HEK293T (cell line): ENCODE measurements at places on chromosomes 1 and 21.

DNA sequence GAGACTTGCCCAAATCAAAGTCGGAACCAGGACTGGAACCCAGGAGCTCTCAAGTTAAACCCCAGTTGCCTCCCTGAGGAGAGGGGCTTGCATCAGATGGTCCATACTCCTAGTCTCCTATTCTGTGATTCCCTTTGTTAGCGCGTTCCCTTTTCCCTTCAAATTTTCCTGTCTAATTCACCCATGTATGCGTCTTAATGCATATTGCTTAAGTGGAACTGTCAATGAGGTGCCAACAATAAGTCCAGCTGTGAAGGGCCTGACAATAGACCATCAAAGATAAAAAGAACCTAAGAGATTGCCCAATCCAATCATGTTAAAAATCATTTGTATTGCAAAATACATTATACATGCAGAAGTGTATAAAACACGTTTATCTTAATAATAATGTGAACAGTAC, 634 bp upstream of the SPATA6 start:
- no peak for DNase-seq

DNA sequence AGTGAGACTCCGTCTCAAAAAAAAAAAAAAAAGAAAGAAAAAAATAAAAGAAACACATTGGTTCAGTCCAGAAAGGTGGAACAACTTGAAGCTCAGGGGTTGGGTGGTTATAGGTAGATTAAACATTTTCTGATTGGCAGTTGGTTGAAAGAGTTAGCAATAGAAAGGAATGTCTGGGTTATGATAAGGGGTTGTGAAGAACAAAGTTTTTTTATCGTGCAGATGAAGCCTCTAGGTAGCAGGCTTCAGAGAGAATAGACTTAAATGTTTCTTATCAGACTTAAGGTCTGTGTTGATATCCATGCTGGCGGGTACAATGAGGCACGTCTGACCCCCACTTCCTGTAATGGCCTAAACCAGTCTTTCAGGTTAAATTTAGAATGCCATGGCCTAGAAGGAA, 45.0 kb upstream of the PDE9A start:
- DNase-seq: no peak

- DNase-seq: peak; percentile 90
Measured at GRCh38 chr1:150560576-150561253, 11.5 kb downstream of the ADAMTSL4 start.

- DNase-seq: no peak
Measured at GRCh38 chr21:45087022-45087823, 12.8 kb downstream of the ADARB1 start.

DNA sequence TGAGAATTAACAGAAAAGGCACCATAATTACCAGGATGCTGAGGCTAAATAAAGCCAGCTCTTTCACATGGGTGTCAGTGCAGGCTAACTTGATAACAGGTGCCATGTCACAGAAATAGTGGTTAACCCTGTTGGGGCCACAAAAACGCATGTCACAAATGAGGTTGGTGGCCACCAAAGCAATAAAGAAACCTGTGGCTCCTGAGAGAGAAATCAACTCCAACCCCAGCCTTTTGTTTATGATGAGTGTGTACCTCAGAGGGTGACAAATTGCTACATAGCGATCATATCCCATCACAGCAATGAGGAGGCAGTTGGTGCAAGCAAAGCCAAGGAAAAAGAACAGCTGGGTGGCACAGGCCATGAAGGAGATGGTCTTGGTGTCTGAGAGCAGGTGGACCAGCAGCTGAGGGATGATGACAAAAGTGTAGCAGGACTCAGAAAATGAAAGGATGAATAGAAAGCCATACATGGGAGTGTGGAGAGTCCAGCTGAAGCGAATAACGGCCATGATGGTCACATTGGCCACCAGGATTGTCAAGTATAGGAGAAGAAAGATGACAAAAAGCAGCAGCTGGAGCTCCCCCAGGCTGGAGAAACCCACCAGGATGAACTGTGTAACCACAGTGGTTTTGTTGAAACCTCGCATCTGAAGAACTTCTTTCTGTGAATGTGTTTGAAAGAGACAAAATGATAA, at the start of gene OR10T2:
TSS of gene OR10T2 (minus strand) at position 649 of the 697 bp plus-strand sequence. CDS start at position 649, 0 bp downstream.
- no peak for DNase-seq

GRCh38 chr1:216983823-216984222, 260.6 kb upstream of the ESRRG start:
- no peak for DNase-seq

GRCh38 chr1:2277741-2278488, 49.8 kb downstream of the SKI start:
- DNase-seq: no peak

GRCh38 chr1:22105611-22106207, 37.2 kb downstream of the WNT4 start:
- peak; percentile 65 for DNase-seq

DNA sequence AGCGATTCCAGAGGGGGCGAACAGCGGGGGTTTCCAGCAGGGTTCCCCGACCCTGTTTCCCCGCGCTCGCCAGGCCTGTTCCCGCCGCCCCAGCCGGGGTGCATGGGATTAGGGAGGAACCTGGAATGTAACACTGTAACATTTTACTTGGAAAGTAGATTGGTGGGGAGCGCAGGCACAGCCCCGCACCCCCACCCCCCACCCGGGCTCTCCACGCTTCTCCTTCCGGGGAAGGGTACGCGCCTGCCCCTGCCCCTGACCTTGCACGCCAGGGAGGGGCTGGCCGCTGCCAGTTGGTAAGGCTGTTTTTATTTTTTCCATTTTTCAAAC, 427 bp downstream of the FAM3B start:
- DNase-seq: no peak

GRCh38 chr1:154353460-154353904, 28.2 kb downstream of the ATP8B2 start:
- peak; percentile 41 for DNase-seq

DNA sequence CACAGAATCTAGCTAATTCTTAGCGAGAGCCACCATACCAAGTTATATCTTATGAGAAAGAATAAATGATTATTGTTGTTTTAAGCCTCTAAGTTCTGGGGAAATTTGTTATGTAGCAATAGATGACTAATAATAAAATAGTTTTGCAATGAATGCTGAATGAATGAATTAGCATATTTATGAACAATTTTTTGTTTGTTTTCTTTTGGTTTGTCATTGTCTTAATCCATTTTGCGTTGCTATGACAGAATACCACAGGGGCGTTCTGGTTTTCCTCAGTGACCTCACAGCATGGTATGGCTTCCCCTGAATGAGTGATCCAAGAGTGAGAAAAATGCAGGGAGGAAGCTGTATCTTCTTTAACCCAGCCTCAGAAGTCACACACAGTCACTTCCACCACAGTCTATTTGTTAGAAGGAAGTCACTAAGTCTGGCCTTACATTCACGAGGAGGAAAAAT, 53.8 kb upstream of the HPDL start:
- no peak for DNase-seq

DNA sequence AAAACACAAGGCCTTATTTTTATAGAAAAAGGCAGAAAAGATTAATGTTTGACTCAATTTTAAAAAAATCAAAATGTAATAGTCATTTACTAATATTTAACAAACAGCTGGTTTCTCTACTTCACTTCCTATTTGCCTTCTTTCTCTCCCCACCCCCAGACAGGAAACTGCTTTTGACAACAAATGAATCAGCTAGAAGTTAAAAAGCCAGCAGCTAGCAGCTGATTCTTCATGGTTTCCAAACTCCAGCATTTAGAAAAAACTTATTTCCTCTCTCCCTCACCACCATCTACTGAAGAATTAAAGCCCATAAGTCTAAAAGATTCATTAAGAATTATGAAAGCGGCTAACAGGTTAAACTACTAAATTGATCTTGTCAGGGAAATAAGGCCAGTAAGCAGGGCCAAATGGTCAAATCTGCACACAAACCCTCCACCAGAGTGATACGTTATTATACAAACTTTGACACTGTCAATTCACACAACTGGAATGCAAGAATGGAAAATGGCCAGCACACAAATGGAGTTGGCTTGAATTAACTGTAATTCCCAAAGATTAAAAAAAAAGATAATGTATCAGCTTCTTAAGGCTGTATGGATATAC, 4.0 kb downstream of the WDR26 start:
- no peak for DNase-seq

DNA sequence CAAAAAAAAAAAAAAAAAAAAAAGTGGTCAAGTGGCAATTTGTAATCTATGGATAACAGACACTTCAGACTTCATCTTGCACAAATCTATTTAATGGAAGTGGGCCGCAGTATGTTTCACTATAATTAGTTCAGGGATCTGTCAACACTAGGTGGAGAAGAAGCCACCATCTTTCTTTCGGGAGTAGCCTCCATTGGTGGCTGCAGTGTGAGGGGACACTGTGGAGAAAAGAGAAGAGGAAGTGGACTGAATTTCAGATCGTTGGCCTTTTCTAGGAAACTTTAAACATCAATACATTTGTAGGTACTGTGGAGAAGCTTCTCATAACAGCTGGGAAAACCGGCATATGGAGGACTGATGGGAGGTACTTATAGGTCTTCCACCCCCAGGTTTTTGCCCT, 8.0 kb upstream of the ELAPOR1 start:
- no peak for DNase-seq

DNA sequence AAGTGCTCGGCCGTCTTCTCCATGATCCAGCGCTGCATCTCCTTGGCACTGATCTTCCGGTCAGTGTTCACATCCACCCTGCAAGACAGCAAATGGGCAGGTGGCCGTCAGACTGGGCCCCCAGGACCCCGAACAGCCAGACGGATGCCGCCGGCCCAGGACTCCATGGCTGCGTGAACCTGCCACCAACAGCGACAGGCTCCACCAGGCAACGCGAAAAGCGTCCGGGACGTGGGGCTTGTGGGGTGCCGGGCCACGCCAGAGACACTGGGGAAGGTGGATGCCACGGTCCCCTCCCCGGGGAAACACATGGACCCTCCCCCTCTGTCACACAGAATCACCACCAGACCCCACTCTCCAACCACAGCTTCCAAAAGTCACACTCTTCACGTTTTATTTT, 7.9 kb downstream of the SDF4 start:
- DNase-seq: no peak

DNA sequence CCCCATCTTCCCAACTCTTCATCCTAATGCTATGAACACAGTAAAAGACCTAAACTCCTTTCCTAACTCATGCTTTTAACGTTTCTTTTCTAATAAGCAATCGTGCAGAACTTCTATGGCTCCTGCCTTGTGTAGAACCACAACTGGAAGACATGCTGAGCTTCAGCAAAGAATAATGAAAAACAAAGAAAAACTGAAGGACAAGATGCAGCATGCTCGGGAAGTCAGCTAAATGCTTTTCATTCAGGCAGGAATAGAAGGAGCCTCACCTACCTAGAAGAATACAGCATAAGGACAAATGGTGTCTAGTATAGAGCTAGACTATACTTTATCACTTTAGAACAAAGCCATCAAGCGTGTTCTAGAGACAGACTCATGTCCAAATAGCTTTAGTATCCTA, 45.9 kb downstream of the LUZP1 start:
- DNase-seq: no peak
